ENCODE measurements at places on chromosomes 6 and 20. TPM values are rescaled to one million over a fixed set of nuclear protein-coding genes. Genes with fewer than 3 reads are reported as not detected.

DNA sequence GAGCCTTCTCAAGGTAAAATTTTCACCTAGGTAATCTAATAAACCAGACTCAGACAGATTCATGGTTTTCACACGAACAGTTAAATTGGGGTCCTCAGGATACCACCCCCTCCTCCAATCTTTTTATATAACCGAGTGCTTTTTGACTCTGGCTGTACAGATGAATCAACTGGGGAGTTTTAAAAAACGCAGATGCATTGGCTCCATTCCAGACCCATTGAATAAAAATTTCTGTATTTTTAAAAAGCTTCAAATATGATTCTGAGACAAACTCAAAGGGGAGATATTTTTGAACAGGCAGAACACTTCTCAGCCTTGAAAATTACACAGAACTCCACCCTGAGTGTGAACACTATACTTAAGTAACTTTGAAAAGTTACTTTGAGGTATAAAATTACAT lies 7.2 kb downstream of the UTRN start:
- H3K4me1 ChIP-seq = peaks cover 5% of the 10 kb centered on the region
- H3K27me3 ChIP-seq = peaks cover 17% of the 10 kb centered on the region
- H3K36me3 ChIP-seq = peaks cover 30% of the 10 kb centered on the region
- no peak overlapping the region for H3K4me3 ChIP-seq

- no peaks in the 10 kb centered on the region for H3K36me3 ChIP-seq
- no peaks in the 10 kb centered on the region for H3K27me3 ChIP-seq
- H3K4me1 ChIP-seq = peaks cover 7% of the 10 kb centered on the region
- no peak overlapping the region for H3K4me3 ChIP-seq
- no peak overlapping the region for H3K27ac ChIP-seq
Measured at GRCh38 chr20:50460608-50461267, 49.4 kb upstream of the PTPN1 start.

- peaks cover 17% of the 10 kb centered on the region for H3K4me1 ChIP-seq
- H3K27ac ChIP-seq = no peak overlapping the region
- no peaks in the 10 kb centered on the region for H3K36me3 ChIP-seq
- no peaks in the 10 kb centered on the region for H3K27me3 ChIP-seq
Measured at GRCh38 chr20:5716953-5717352, 33.2 kb upstream of the SHLD1 start.

- H3K27me3 ChIP-seq = no peaks in the 10 kb centered on the region
- H3K4me1 ChIP-seq = no peaks in the 10 kb centered on the region
- H3K27ac ChIP-seq = no peak overlapping the region
- H3K36me3 ChIP-seq = no peaks in the 10 kb centered on the region
- DNase-seq = no peak
Measured at GRCh38 chr20:15422966-15423365, 1085.6 kb upstream of the FLRT3 start.

DNA sequence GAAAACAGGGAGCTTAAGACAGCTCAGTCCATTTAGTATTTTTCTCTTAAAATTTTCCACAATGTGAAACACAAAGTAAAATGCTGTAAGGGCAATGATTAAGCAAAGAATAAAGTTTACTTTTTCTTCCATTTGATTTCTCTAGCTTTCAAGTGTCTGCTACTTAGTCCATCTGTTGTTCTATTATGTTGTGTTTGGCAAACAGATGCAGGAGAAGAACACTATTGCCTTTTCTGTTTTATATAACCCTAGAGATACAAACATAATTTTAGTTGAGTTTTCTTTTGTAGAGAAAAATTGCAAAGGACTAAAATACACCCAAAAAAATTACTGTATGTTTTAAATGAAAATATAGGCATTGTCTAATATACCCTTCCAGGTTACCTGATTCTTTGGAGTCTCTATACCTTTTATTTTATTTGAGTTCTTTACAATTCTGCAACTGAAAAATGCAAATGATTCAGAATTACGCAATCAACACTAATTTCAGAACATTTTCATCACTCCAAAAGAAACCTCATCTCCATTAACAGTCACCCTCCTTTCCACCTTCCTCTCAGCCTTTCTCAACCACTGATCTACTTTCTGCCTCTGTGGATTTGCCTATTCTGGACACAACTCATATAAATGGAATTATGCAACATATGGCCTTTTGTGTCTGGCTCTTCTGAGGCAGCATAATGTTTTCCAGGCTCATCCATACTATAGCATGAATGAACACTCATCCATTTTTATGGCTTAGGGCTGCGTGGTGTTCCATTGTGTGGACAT lies 96.9 kb downstream of the MKKS start:
- DNase-seq = no peak
- H3K27me3 ChIP-seq = peaks cover 5% of the 10 kb centered on the region
- H3K27ac ChIP-seq = no peak overlapping the region
- H3K4me1 ChIP-seq = peaks cover 12% of the 10 kb centered on the region
- no peaks in the 10 kb centered on the region for H3K36me3 ChIP-seq
- H3K4me3 ChIP-seq = no peak overlapping the region

GRCh38 chr20:51487565-51488268 lies 54.8 kb downstream of the NFATC2 start:
- H3K36me3 ChIP-seq = peaks cover 89% of the 10 kb centered on the region
- no peak overlapping the region for H3K27ac ChIP-seq
- no peak overlapping the region for H3K4me3 ChIP-seq
- DNase-seq = no peak
- peaks cover 74% of the 10 kb centered on the region for H3K4me1 ChIP-seq

- H3K27me3 ChIP-seq = no peaks in the 10 kb centered on the region
- H3K36me3 ChIP-seq = no peaks in the 10 kb centered on the region
- no peak for DNase-seq
- H3K4me3 ChIP-seq = no peak overlapping the region
- H3K4me1 ChIP-seq = no peaks in the 10 kb centered on the region
- H3K27ac ChIP-seq = no peak overlapping the region
Measured at GRCh38 chr20:15178581-15178980, 841.2 kb upstream of the FLRT3 start.

- DNase-seq = no peak
- H3K4me1 ChIP-seq = no peaks in the 10 kb centered on the region
- no peak overlapping the region for H3K27ac ChIP-seq
- no peak overlapping the region for H3K4me3 ChIP-seq
- peaks cover 65% of the 10 kb centered on the region for H3K36me3 ChIP-seq
Measured at GRCh38 chr6:7881765-7882500, 28.7 kb downstream of the TXNDC5 start.

GRCh38 chr6:26280407-26280806 lies 84.6 kb upstream of the BTN3A2 start:
- DNase-seq = no peak
- H3K27ac ChIP-seq = no peak overlapping the region
- H3K27me3 ChIP-seq = no peaks in the 10 kb centered on the region
- H3K4me3 ChIP-seq = no peak overlapping the region
- H3K4me1 ChIP-seq = peaks cover 34% of the 10 kb centered on the region

DNA sequence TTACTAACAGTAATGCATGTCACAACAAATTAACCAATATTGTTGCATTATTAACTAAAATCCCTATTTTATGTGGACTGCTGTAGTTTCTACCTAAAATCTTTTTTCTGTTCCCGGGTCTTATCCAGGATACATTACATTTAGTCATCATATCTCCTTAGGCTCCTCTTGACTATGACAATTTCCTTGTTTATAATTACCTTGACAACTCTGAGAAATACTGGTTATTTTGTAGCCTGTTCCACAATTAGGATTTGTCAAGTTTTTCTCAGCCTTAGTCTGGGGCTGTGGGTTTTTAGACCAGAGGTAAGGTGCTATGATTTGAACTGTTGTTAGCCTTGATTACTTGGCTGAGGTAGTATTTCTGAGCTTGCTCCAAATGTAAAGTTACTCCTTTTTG lies 3.7 kb downstream of the FBXO5 start:
- no peak for DNase-seq
- H3K4me1 ChIP-seq = peaks cover 59% of the 10 kb centered on the region
- no peaks in the 10 kb centered on the region for H3K27me3 ChIP-seq

DNA sequence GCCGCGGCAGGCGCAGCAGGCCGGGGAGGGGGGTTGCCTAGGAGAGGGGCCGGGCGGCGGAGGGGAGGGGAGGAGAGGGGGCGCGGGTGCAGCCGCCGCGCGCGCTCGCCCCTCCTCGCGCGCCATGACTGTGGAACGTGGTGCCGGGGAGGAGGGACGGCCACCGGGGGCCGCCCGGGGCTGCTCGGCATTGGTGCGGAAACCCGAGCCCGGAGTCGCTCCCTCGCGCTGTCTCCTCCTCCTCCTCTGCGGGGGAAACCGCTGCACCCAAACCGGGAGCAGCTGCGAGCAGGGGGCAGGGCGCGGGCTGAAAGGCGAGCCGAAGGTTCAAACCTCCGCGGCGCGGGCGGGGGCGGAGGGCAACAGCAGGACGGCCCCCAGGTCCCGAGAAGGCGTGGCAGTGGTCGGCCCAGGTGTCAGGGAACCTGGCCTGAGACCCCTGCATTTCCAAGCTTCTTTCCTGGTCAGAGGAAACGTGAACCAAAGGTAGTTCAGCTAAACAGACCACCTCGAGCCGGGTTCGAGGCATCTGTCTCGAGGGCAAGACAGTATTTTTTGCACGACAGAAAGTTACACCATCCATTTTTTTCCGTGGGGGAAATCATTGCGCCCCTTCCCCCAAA lies 1.4 kb upstream of the TRERF1 start:
- DNase-seq = peak; percentile 80
- no peak overlapping the region for H3K27ac ChIP-seq
- H3K36me3 ChIP-seq = peaks cover 18% of the 10 kb centered on the region
- H3K27me3 ChIP-seq = peaks cover 5% of the 10 kb centered on the region
- peaks cover 34% of the 10 kb centered on the region for H3K4me1 ChIP-seq
- peak overlapping the region; percentile 98 for H3K4me3 ChIP-seq

DNA sequence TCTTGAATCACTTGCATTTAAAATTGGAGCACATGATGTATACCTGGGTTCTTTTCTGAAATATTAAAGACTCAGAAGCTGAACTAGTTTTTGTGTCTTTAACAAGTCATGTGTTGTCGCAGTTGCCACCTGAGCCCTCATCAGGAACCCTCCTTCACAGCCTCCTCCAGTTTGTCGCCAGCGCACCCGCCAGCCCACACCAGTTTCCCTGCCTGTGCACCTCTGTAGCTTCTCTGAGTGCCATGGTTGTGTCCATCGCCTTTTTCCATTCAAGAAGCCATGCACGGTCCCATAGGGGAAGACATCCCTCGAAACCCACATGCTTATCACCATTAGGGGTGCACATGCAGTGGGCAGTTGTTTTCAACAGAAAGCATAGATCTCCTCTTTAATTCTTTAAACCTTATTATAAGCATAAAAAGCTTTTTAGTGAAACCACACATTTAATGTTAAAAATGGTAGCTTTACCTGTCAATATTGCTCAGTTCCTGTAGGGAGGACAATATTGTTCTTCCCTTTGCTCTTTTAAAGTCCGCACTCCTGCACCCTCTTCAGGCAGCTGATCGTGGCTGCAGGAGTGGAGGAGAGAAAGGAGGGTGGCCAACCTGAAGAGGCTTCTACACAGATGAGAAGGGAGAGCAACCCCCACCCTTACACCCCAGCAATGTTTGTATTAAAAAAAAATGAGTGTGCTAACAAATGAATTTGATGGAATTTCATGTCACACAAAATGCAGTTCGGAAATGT lies 121.9 kb downstream of the CFAP61 start:
- H3K36me3 ChIP-seq = no peaks in the 10 kb centered on the region
- no peaks in the 10 kb centered on the region for H3K27me3 ChIP-seq
- H3K27ac ChIP-seq = no peak overlapping the region
- no peaks in the 10 kb centered on the region for H3K4me1 ChIP-seq

GRCh38 chr6:73308712-73309534 lies 45.2 kb downstream of the DPPA5 start:
- no peak for DNase-seq
- peak overlapping the region; percentile 95 for H3K4me3 ChIP-seq
- H3K27ac ChIP-seq = peak overlapping the region; percentile 79
- H3K27me3 ChIP-seq = peaks cover 32% of the 10 kb centered on the region
- H3K36me3 ChIP-seq = peaks cover 14% of the 10 kb centered on the region
- H3K4me1 ChIP-seq = peaks cover 26% of the 10 kb centered on the region

DNA sequence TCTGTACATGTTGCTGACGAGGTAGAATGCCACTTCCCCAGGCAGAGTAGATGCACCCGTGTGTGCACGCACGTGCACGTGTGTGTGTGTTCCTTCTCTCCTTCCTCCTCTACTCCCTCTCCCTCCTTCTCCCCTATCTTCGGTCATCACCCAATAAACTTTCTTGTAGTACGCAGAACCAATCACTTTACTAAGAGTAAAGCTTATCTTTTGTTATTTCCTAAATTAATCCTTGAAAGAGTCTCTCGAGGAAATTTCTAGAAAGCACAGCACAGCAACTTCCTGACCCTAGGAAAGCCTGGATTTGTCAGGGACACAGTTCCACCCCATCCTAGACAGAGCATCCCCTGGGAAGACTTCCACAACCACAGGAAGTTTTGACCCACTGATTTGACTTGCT lies 166.1 kb downstream of the ZDHHC14 start:
- no peak overlapping the region for H3K4me3 ChIP-seq
- H3K27ac ChIP-seq = no peak overlapping the region
- H3K4me1 ChIP-seq = peaks cover 15% of the 10 kb centered on the region
- DNase-seq = no peak
- H3K36me3 ChIP-seq = peaks cover 9% of the 10 kb centered on the region

Gene GPR6
- total RNA-seq = not detected

Gene SLC22A7
- not detected for total RNA-seq

Gene COL12A1
- not detected for total RNA-seq

Gene ZC3H12D
- 15.0 TPM for total RNA-seq
